C1 segment of cervical spinal cord (tissue), 14 donors: ENCODE measurements at places on chromosomes 4 and X.

- DNase-seq, result no peak
These were observed 107.4 kb downstream of the AFF1 start for GRCh38 chr4:87042221-87042620.

- DNase-seq, result no peak
These were observed 77.3 kb downstream of the DCAF8L1 start for GRCh38 chrX:27903960-27904359.

- no peak for DNase-seq
These were observed 22.2 kb downstream of the KDR start for GRCh38 chr4:55103224-55103623.

GRCh38 chr4:95085124-95085833 lies 327.5 kb downstream of the BMPR1B start:
- no peak for DNase-seq

GRCh38 chr4:7132249-7132648 lies 60.1 kb upstream of the SORCS2 start:
- DNase-seq, result no peak

DNA sequence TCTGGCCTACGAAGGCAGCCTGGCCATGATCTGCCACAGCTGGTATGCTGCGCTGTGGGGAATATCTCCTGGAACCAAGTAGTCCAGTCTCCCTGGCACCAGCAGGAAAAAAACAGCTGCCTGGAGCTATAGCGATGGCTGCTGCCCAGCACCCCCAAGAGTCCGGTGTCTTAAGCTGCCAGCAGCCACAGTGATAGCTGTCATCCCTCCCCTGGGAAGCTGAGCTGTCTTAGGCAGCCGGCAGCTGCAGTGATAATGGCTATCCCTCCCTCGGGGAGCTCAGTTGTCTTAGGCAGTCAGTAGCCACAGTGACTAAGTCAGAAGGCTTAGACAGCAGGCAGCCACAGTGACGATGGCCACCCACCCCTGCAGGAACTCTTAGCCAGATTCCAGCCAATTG lies 205.1 kb downstream of the STPG2 start:
- no peak for DNase-seq

GRCh38 chrX:106484233-106484632 lies 127.5 kb upstream of the RADX start:
- DNase-seq, result no peak
